ENCODE measurements at places on chromosomes 7 and 10.

DNA sequence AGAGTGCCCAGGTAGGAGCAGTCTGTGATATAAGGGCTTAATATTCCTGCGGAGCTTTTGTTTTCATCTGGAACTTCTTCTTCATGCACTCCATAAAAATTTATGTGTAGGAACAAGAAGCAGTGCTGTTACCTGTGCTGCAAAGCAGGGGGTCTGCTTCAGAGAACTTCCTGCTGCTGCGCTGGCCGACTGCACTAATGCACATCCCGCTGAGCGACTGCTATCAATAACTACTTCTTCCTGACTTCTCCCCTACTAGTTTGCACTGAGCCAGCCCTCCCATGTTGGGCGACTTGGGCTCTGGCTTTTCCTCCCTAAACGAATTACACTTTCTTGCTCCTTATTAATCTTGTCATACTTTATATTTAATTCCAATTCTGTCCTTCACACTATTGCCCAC lies 150.3 kb downstream of the NEBL start:
- no peak for DNase-seq

GRCh38 chr10:86707505-86707904 lies 39.2 kb downstream of the LDB3 start:
- no peak for DNase-seq

GRCh38 chr7:32224276-32224675 lies 154.1 kb upstream of the PDE1C start:
- no peak for DNase-seq

- DNase-seq, result no peak
Measured at GRCh38 chr7:102326157-102326889, 29.9 kb downstream of the SPDYE6 start.

DNA sequence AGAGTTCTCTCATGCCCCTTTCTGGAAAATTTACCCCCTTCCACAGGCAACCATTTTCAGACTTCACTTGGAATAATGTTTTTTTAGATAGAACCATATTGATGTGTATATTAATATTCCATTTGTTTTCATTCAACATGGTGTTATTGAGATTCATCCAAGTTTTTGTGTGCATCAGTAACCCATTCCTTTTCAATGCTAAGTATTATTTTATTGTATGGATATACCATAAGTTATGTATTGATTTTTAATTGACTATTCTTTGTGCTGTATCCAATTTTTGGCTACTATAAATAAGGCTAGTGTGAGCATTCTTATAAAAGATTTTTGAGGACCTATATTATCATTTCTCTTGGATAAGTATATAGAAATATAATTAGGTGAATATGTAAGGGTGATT lies 1025.7 kb downstream of the GRM8 start:
- no peak for DNase-seq

DNA sequence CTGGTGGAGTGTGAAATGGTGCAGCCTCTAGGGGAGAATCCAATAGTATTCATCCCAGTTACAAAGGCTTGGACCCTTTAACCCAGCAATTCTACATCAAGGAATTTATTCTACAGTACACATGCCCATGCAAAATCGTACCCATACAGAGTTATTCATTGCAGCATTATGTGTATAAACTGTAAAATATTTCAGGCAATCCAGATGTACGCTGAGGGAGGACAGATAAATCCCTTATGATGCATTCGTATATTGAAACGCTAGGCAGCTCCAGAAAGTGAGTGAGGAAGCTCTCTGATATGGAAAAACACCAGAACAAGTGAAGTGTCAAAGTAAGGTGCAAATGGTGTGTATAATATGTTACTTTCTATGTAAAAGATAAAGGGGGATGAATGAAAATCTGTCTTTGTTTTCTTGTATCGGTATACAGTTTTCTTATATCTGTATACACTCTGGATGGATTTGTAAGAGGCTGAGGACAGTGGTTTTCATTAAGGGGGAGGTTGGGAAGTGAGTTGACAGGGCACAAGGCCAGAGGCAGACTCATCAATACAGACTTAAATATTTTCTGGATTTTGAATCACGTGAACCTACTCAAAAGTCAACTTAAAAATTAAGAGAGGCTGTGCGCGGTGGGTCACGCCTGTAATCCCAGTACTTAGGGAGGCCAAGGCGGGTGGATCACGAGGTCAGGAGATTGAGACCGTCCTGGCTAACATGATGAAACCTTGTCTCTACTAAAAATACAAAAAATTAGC lies 17.1 kb downstream of the VWA2 start:
- no peak for DNase-seq

All from stimulated activated CD4-positive, alpha-beta T cell treated with anti-CD3 and anti-CD28 coated beads, Interleukin-2, amount 100 ng/mL, for 48 hours (primary cell).